CD4-positive, alpha-beta T cell treated with Interferon gamma for 1 hour (primary cell): ENCODE measurements at places on chromosomes 12 and 14.
A peak's percentile ranks its signal among the peaks of the same experiment; 100 is the strongest.

DNA sequence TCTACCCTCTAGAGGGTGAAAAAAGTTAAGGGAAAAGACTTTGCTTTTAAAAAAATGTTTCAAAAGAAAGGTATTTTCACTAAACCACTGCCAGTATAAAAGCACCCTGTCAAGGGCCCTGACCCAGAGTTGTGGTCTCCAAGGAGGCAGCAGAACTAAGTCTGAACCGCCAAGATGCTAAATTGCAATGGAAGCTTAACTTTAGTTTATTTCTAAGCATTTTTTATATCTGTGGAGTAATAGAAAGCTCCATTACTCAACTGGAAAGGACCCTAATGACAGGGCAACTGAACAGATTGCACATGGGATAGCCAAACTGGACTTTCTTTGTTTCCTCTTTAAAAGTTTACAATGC is 379.8 kb downstream of the NAV3 start:
- DNase-seq, result no peak

- DNase-seq, result no peak
These were observed 1.2 kb downstream of the KIF26A start for GRCh38 chr14:104139460-104140212.

DNA sequence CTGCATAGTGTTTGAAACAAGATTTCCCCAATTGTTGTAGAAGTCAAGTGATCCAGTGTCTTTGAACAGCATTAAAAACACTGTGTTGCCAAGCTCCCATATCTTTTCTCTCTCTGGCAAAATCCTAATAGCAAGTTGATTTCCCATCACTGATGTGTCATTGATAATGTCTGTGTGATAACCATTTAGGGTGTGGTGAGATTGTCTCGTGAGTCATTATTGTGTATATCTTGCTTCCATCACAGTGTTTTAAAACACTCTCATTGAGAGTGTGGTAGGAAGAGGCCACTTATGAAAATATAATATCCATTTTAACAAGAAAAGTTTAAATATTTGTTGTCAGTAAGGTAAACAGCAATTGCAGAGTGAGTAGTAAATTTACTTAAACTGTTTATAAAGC is 74.7 kb downstream of the PRORP start:
- no peak for DNase-seq

DNA sequence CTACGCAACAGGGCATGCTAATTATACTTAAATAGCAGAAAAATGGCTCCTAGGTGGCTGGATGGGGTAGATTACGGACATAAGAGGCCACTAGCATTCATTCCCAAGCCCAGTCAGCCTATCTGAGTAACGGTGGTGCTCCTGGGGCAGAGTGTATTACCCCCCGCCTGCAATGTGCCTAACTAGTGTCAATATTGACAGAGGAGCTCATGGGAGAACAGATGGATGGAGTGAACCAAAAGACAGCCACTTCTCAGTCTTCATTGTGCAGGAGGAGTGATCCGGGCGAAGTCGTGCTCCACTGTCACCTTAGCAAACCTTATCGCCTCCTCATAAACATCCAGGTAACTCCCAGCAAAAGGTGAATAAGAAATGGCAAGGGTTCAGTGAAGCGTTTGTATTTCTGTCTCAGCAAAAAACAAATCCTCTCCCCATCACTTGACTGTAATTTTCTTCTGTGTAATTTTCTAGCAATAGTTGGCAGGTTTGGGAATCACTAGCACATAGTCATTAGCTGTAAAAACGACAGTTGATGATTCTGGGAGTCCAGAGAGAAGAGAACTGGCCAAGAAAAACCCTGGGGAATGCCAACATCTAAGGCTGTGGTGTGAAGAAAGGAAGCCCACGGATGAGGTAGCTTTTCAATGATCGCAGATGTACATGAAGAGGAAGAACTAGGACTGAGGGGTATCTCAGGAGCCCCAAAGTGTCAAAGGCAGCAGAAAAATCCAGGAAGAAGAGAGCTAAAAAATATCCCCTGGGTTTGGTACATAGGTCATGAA is 126.6 kb upstream of the BCL2L14 start:
- DNase-seq, result no peak

DNA sequence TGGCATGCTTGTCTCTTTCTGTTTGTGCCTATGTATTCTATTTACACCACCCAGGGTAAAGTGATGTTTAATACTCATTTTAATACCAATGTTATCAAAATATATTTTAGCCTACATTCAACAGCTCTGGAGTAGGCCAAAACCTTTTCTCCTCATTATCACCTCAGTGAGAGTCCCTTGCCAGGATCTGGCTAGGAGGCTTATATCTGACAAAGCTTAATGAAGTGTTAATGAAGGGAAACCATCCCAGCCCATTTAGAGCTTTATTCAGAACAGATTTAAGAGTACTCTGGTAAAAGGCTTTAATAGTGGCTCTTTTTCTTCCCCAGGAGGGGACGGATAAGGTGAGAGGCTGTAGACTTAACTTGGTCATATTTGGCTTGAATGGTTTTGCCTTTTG is 137.6 kb downstream of the GRIN2B start:
- DNase-seq, result no peak

- DNase-seq, result no peak
These were observed 15.9 kb downstream of the UBE2N start for GRCh38 chr12:93425736-93426411.

GRCh38 chr12:68780731-68781130 is 27.2 kb upstream of the MDM2 start:
- no peak for DNase-seq

GRCh38 chr14:61749867-61750266 is 12.4 kb upstream of the SNAPC1 start:
- DNase-seq, result no peak

GRCh38 chr12:47876440-47876960 is 28.3 kb downstream of the VDR start:
- no peak for DNase-seq

DNA sequence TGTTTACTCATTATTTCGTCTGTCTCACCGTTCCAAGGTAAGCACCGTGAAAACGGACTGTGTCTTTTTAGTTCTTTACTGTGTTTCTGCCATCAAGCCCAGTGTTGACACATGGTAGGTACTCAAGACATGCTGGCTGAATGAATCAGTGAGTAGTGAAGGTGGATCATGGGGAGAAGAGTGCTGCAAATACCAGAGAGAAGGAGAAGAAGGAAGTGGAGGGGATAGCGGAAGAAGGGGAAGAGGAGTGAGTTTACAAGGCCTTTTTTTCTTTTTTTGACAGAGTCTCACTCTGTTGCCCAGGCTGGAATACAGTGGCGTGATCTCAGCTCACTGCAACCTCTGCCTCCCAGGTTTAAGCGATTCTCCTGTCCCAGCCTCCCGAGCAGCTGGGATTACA is 54.6 kb downstream of the ETV6 start:
- DNase-seq, result no peak

DNA sequence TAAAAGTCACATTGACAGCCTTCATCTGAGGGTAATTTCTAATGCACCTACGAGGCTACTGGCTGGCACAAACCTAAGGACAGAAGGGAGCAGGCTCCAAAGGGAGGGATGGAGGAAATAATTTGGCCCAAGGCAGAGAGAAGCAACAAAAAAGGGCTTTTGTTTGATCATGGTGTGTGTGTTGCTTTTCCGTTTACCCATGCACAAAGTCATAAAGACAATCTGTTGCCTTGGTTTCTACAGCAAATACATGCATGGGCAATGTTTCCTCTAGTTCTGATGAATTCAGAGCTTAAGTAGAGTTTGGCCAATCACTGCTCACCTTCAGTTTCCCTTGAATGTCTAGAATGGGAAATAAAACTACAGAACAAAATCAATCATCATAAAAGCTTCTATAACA is 262.5 kb upstream of the CAND1 start:
- DNase-seq, result no peak

DNA sequence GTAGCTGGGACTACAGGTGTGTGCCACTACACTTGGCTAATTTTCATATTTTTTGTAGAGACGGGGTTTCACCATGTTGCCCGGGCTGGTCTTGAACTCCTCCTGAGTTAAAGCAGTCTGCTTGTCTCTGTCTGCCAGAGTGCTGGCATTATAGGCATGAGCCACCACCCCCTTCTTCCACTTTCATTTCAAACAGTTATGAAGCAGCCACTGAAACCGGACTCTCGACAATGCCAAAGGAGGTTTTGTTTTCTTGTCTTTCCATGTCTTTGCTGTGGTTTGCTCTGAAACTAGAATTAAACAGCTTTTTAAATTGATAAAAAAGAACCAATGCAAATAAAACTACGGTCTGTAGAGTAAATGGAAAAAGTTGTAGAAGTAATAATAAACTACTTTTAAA is 30.4 kb downstream of the RAP1B start:
- DNase-seq, result peak; percentile 26

- no peak for DNase-seq
These were observed 90.3 kb downstream of the CRADD start for GRCh38 chr12:93767524-93767863.

- no peak for DNase-seq
These were observed 11.6 kb upstream of the IQSEC3 start for GRCh38 chr12:54750-55535.

- DNase-seq, result no peak
These were observed 1.5 kb upstream of the KRT5 start for GRCh38 chr12:52521568-52522266.

GRCh38 chr12:48750215-48750614 is 33.7 kb upstream of the CCNT1 start:
- DNase-seq, result no peak

GRCh38 chr14:33454707-33455106 is 496.2 kb downstream of the EGLN3 start:
- DNase-seq, result no peak

DNA sequence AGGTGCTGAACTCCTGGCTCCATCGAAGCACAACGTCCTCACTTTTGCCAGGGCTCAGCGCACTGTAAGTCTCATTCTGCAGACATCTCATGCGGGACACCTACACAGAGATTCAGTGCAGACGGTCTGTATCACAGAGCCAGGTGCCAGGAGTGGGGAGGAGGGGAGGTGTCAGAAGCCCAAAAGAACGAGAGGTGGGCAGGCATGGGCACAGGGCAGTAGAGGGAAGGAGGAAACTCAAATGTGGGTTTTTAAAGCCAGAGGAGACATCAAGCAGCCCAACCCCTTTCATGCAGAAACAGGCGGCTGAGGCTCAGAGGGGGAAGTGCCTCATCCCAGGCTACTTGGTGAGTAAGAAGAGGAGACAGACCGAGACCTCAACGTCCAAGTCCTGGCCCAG is 2.5 kb upstream of the LPAR5 start:
- peak; percentile 14 for DNase-seq

DNA sequence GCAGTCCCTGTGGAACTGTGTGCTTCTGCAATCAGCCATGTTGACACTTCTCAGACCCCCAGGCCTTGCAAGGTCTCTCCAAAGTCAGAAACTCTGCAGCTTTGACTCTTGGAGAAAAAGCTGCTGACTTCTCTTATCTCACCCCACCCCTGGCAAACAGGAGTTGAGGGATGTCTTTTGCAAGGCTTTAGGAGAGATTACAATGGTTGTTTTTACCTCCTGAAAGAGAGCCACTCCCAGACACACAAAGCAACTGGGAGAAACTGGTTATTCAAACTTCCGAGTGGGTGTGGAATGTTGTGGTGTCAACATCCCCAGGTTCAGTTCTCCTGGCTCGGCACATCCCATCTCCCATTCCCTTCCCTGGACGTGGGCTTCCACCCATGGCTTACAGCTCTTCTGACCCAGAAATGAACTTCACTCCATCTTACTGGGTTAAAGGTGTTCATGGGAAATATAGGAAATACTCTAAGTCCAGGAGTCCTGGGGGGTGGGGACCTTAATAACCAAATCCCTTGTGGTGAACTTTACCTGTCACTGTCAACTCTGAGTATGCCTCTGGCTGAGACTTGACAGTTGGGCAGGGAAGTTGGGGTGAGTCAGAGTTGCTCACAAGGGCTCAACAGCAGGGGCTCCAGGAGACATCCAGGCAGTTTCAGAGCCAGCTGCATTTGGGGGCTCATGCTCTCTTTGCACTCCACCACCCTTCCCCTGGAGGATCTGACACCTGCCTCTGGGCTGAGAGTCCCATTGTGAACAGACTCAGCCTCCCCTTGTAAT is 41.9 kb downstream of the CCDC177 start:
- DNase-seq, result no peak

DNA sequence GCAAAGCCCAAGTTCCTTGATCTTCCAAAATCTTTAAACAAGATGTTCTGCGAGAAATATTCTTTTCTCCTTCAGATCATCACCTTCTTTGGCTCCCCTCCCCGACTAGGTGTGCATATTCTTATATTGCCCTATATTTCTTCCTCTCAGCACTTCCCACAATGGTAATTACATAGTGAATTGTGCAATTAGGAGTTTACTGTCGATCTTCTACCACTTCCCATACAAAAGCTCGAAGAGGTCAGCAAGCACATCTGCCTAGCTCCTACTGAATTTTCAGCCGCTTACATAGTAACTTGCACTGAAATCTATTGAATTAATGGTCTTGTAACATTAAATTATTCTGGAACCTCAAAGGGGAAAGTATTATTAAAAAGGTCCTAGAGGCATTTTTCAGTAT is 16.7 kb downstream of the OSBPL8 start:
- DNase-seq, result no peak

GRCh38 chr14:106841701-106842100 is 1315.3 kb downstream of the TMEM121 start:
- DNase-seq, result no peak

DNA sequence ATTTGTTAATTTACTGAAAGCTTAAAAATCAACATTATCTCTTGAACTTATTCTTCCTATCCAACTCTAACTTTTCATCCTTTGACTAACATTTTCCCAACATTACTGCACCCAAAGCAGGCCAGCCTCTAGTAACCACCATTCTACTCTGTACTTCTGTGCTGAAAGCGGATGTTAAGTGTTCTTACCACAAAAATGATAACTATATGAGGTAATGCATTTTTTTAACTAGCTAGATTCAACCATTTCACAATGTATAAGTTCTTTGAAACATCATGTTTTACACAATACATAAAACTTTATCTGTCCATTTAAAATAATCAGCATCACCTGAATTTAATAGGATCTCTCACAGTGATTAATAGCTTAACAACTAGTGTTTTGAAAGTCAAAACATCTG is 468.5 kb upstream of the MGAT4C start:
- DNase-seq, result no peak

DNA sequence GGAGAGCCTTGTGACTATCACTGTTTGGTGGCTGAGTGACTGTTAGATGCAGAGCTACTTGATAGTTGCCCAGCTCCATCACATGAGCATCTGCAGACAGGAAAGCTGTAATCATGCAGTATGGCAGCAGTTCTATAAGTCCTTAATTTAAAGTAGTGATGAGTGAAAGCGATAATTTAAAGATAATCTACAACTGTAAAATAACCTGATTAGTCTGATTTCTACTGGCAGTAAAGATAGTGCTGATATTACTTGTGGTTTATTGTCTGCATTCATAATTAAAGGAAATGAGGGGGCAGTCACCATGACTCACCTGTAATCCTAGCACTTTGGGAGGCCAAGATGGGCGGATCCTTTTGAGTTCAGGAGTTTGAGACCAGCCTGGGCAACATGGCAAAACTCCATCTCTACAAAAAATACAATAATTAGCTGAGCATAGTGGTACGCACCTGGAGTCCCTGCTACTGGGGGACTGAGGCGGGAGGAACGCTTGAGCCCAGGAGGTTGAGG is 41.2 kb upstream of the PLEKHD1 start:
- no peak for DNase-seq
